Brain microvascular endothelial cell (primary cell): ENCODE measurements at places on chromosomes 11 and 22.

DNA sequence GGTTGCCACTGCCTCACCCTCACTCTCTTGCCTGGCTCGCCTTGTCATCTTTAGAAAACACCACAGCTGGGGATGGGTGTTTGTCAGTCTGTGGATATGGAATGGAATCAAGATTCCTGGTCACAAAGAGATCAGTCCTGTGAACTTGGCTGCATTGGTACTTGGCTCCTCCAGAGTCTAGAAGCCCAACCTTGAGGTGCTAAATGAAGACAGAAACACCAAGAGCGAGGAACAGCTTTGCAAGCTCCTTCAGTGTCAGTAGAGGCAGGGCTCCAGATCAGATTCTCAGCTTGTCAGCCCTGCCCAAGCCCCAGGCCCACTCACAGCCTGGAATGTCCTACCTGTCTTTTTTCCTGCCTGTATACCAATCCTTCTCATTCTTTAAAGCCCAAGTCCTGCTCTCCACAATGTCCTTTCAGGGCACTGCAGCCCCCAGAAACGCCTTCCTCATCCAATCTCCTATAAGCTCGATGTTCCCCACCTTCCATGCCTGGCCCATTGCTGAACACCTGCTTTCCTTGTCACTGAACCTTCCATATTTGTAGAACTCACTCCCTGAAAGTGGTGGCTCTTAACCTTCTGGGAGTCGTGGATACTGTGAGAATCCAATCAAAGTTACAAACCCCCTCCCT lies 188.9 kb downstream of the BCR start:
- DNase-seq, result no peak

DNA sequence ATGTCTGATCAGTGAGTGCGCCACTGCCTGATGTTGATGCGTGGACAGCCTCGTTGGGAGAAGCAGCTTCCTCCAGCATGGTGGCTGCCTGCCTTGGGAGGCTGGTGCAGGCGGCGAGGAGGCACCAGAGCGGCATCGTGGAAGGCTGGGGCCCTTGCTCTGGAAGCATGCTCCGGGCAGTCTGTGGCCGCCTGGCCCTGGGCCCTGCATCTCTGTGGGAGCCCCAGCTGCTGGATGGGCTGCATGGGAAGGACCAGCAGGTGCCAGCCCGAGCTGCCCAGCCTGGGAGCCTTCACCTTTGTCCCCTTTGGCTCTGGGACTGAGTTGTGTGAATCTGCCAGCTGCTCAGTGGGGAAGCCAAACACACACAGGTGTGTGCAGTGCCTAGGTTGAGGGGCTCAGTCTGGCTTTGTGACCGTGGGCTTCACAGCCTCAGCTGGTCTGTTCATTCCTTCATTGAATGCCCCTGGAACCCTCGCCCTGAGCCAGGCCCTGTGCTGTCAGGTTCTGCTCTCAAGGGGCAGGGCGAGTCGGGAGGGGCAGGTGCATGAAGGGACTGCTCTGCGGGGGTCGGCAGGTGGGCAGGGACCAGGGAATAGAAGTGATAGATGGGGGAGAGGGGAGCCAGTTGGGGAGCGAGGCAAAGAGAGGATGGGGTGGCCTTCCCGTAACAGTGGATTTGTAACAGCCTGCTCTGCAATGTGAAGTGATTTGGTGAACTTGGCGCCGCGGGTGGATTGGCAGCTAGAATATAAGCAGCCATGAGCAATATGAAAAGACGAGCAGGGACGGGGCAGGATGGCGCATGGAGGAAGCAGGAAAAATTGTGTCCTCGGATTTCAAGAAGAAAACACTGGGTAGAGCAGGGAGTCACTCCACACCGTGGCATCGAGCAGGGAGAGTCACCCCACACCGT lies 354.2 kb downstream of the TBC1D22A start:
- DNase-seq, result no peak

GRCh38 chr22:34972191-34972897 lies 93.6 kb upstream of the ISX start:
- DNase-seq, result no peak

DNA sequence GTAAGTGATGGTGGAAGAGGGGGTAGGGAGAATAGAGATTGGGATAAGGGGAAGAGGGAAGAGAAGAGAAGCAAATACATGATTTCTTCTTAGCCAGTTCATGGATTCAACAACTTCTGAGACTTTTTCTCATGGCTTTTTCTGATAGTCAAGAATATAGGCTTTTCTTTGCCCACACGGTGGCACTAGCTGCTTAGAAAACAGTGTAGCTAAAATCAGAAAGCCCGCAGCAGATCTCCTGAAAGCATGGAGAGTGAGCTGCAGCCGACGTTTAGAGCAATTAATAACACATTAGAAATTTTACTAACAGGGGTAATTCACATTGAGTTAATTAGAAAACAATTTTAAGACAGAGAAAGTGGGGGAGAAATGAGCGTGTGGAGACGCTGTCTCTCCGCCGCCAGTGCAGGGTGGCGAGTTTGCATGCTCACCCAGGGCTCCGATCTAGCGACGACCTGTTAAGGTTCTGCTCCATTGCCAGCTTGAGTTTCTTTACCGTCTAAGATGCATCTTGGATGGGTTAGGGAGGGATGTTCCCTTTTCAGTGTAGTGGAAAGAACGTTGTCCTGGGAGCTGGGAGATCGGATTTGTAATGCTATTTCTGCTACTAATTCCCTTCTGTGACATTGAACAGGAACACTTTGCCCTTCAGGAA lies 3.3 kb upstream of the RAG1 start:
- peak; percentile 53 for DNase-seq

GRCh38 chr11:126391286-126391954 lies 35.9 kb downstream of the ST3GAL4 start:
- no peak for DNase-seq

DNA sequence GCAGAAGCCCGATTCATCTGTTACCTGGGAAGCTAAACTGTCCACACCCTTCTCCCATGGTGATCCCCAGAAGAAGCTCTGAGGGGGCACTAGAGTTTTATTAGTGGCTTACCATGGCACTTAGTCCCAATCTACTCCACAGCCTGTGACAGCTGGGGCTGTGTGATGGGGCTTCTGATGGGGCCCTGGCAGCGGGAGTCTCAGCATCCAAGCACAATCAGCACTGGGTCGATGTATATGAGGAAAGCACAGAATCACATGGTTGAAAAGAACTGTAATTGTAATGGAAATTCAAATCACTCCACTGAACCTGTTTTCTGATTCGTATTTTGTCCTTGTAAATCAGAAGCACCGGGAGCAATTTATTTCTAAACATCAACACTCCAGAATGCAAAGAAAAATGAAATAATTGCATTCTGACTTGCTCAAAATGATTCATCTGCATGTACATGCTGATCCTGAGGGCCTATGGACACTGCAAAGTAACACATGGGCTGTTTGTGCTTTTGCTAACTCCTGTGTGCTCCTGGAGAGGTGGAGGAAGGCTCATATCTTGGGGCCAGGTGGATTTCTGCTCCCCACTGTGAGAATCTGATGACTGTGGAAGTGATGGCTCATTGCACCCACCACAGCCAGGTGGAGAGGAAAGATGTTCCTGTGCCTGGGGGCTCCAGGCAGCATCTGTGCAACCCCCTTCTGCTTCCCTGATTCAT lies 203.0 kb downstream of the KIRREL3 start:
- no peak for DNase-seq

- DNase-seq, result no peak
Observed at GRCh38 chr11:84870486-84870885, 756.7 kb downstream of the DLG2 start.
